Stimulated activated CD8-positive, alpha-beta memory T cell treated with anti-CD3 and anti-CD28 coated beads, Interleukin-4, amount 100 ng/mL, for 24 hours (primary cell): ENCODE measurements at places on chromosomes 6 and 20.

DNA sequence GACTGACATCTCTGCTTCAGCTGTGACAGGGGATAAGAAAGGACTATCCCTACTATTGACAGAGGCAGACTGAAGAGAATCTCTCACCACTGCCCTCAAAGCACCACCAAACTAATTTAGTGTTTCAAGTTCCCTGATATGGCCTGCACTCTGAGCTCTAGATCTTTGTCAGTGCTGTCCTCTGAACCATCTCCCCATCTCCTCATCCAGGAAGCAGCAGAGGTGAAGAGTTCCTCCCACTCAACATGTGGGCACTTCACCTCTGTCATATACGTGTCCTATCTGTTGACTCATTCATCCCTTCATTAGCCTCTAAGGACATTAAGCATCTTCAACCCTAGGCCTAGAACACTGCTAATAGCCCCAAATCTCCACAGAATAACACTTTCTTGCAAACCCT lies 14.1 kb downstream of the FAM210B start:
- no peak for DNase-seq

- DNase-seq: no peak
Measured at GRCh38 chr6:44826025-44826676, 438.6 kb downstream of the CDC5L start.

GRCh38 chr6:4907602-4908001 lies 96.2 kb downstream of the RPP40 start:
- DNase-seq: no peak

- no peak for DNase-seq
Measured at GRCh38 chr6:108851756-108852155, 3.5 kb downstream of the ARMC2 start.

DNA sequence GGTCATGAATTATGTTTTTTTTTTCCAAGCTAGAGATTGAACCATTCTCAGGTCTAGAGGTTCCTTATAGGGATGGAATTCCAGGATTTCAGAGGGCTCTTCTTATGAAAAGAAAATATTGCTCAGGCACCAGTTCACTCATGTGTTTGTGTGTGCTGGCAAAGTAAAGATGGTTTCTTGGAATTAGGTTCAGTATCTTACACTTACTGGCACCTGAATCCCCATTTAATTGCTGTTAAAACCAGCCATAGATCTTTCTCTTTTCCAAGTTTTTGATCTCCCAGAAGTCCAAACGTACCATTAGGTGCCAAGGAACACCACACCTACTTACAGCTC lies 508.4 kb downstream of the CDH26 start:
- no peak for DNase-seq

GRCh38 chr20:36368869-36369268 lies 62.7 kb downstream of the DLGAP4 start:
- DNase-seq: no peak
